Stimulated activated CD4-positive, alpha-beta T cell treated with anti-CD3 and anti-CD28 coated beads, Interleukin-15, amount 100 ng/mL, for 24 hours (primary cell): ENCODE measurements at places on chromosomes 11 and 22.

DNA sequence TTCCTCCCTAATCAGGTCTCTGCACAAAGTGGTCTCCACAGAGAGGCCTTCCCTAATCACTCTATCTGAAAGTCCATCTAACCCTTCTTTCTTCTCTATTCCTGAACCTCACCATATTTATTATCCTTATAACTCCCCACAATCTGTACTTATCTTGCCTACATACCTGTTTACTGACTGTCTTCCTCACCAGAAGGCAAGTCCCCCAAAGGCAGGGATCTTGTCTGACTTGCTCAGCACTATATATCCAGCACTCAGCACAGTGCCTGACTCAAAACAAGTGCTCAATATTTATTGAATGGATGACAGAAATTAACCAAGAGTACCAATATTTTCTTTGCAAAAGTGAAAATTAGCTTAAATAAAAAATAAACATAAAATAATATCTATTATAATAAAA lies 5.5 kb downstream of the DCUN1D5 start:
- DNase-seq: no peak

DNA sequence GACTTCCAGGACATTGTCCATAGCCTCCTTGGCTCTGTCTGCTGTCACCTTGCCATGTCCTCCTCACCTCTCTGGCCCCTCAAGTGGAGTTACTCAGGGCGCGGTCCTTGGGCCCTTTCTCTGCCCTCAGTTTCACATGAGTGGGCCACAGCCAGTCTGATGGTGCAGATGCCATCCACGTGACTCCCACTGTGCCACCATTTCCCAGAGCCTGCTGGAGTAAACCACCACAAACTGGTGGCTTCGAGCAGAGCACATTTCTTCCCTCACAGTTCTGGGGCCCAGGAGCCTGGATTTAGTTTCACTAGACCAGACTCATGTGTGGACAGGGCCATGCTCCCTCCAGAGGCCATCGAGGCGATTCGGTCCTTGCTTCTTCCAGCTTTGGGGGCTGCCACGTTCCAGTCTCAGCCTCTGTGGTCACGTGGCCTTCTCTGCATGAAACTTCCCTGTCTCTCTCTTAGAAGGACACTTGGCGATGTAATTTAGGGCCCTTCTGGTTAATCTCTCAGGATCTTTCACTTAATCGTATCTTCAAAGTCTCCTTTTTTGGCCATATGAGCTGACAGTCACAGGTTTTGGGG lies 14.6 kb downstream of the SMARCB1 start:
- no peak for DNase-seq

GRCh38 chr22:38930512-38930911 lies 26.9 kb upstream of the APOBEC3A start:
- DNase-seq: no peak

GRCh38 chr22:43476341-43476740 lies 64.5 kb downstream of the MPPED1 start:
- no peak for DNase-seq

GRCh38 chr11:23100726-23101125 lies 240.5 kb upstream of the CCDC179 start:
- no peak for DNase-seq

DNA sequence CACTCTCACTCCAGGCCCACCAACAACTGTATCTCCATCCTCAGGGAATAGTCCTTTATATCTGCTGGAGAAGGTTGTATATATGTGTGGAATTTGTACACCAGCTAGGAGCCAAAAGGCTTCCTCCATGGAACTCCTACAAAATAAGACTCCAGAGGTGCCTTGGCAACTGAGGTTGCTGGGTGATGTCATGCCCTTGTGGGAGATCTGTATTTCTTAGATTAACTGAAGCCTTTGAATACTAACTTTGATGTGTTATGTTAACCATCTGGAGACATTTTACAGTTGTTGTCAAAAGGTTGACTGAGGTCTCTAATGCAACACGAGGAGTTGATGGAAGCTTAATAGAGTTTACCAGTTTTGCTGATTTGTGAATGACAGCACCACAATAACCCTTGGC lies 139.5 kb upstream of the TTC12 start:
- DNase-seq: no peak

DNA sequence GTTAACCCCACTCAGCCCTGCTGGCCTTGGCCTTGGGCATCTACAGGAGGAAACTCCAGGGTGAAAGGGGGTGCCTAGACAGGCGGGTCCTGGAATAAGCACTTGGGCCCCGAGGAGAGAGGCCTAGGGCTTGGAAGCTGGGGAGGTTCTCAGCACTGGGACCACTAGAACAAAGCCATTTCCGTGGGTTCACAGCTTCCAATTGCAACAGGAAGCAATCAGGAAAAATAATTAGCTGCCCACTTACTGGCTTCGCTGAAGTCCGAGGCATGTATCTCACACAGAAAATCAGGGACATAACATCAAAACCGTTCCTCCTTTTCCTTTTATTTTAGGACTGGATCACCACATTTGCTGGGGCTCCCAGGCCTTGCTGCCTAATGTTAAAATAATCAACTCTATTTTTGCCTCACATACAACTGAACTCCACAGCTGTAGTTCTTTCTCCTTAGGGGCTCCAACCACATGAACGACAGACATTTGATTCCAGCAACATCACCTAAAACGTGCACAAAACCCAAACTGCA lies 161.1 kb upstream of the GRK3 start:
- no peak for DNase-seq

- peak; percentile 46 for DNase-seq
These were observed 92.0 kb downstream of the SGSM3 start for GRCh38 chr22:40462195-40462984.

GRCh38 chr11:44017443-44018126 lies 30.2 kb upstream of the ACCSL start:
- no peak for DNase-seq

DNA sequence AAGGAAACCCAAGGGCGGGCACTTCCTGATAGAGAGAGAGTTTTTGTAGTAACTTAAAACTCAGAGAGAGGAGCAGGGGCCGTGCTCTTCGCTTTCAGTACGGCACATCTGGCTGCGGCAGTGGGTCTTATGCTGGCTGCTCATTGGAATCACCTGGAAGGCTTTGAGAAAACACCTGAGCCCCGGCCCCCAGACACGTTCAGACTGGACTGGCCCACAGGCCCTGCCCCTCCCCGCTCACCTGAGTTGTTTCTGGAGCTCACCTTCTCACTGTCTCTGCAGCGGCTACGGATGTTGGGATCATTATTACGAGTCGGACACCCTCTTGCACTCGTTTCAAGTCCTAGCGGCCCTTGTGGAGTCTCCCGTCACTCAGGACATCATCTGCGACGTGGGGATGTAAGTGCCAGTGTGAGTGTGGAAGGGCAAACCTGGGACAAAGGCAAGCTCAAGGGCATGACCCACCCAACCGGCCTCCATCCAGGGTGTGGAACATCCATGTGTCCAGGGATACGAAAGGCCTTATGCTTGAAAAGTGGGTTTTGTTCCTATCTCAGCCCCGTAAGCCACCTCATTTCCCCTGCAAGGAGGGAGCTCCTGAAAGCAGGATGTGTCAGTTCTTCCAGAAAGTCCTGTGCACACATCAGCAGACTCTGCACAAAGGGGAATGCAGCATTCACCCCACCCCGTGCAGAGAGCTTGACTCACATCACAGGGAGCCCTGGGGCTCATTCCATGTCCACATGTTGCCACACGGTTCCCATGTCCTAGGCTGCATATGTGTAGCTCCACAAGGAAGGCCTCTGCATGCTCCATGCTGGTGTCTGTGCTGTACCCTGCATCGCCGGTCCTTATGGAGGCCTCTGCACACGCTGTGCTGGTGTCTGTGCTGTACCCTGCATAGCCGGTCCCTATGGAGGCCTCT lies 5.4 kb downstream of the NADSYN1 start:
- no peak for DNase-seq

DNA sequence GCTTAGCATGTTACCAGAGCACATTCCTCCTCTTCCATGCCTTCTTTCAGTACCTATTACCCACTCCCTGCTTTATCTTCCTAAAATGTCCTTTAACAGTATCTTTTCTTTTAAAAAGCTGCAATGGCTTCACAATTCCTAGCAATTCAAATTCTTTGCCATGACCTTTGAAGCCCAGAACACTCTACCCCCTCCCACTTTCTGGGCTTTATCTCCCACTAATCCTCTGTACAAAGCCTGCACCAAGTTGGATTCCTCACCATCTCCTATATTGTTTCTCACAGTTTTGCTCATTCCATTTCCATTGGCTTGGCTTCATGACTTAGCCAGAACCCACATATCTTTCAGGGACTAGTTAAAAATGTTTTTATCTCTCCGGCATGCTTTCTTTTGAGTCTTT lies 80.9 kb downstream of the FAM76B start:
- DNase-seq: no peak

DNA sequence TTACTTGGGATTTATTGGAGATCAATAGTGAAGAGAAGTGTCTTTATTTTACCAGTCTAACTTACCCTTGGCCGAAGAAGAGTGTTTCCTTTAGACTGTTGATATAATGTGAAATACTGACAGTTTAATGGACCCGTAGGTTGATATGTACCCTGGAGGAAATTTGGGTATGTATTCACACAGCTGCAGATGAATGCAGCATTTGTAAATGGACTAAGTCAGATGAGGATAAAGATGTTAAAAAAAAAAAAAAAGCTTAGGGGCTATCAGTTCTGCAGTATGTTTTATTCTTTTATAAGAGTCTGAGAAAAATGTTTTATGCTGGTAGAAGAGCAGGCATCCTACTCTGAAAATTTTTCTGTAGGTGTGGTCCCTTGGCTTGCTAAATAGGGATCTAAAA lies 2.7 kb downstream of the REXO2 start:
- DNase-seq: no peak

DNA sequence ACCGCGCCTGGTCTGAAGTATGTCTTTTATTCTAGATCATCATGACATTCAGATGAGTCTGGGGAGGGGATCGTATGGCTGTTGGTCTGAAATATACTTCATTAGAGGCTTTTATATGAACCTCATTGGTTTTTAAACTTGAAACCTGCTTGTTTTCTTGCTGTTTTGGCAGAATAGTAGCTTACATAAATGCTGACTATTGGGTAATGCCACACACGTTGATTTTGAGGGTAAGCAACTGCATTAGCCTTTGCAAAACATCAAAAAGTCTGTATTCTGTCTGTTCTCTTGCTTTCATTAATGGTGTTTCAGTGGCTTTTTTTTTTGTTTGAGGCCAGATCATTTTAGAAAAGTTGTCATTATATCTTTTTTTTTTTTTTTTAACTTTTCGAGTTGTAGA lies 14.2 kb downstream of the PPME1 start:
- no peak for DNase-seq

GRCh38 chr11:103624708-103625623 lies 411.5 kb upstream of the DDI1 start:
- no peak for DNase-seq

DNA sequence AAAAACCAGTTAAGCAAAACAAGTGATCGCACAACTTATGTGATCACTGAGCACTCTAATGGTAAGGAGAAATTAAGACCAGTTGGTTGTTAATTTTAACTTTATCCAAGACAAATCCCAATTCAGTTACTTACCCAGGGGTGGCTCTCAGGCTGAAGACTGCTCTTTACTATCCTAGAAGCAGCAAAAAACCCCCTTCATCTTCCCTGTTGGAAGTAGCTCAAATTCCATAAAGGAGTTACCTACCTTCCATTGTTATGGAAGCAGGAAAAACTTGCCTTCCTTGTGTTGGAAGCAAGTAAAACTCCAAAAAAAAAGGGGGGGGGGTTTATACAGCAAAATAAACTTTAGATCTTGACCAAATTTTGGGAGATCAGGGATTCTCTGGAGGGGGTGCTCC lies 5.2 kb upstream of the MRPL16 start:
- no peak for DNase-seq

GRCh38 chr22:23220485-23221350 lies 40.4 kb downstream of the BCR start:
- DNase-seq: peak; percentile 38

- no peak for DNase-seq
These were observed 41.0 kb upstream of the OLFML1 start for GRCh38 chr11:7444091-7444981.

DNA sequence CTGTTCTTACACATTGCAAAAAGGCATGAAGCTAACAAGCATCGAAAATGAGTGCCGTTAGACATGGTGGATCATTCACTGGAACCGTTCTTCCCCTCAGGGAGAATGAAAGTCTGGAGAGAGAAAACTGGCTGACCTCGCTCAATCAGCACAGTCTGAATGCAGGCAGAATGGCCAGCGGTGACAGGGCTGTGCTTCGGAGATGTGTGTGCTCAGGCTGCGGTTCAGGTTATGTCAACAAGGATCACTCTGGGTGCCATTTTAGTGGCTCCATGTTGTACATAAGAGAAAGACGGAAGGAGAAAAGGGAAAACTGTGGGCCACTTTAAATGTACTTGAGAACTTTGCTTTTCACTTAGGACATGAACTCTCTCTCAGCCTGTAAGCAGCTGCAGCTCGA lies 749.8 kb upstream of the ARHGAP42 start:
- DNase-seq: no peak

DNA sequence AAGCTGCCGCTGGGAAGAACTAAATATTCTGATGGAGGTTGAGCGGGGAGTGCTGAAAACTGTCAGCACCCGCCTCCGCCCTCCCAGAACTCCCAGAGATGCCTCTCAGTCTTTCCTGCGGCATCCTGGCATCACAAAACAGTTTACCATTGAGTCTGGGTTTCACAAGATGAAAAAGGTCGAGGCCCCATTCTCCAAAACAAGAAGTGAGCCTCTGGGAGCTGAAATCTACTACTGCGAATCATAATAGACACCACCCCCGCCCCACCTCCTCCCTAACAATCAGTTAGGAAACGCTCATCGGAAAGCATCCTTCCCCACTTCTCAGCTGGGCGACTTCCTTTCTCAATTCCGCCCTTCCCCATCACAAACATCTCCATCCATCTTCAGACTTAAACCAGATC lies 1.0 kb downstream of the SUN2 start:
- DNase-seq: peak; percentile 69

DNA sequence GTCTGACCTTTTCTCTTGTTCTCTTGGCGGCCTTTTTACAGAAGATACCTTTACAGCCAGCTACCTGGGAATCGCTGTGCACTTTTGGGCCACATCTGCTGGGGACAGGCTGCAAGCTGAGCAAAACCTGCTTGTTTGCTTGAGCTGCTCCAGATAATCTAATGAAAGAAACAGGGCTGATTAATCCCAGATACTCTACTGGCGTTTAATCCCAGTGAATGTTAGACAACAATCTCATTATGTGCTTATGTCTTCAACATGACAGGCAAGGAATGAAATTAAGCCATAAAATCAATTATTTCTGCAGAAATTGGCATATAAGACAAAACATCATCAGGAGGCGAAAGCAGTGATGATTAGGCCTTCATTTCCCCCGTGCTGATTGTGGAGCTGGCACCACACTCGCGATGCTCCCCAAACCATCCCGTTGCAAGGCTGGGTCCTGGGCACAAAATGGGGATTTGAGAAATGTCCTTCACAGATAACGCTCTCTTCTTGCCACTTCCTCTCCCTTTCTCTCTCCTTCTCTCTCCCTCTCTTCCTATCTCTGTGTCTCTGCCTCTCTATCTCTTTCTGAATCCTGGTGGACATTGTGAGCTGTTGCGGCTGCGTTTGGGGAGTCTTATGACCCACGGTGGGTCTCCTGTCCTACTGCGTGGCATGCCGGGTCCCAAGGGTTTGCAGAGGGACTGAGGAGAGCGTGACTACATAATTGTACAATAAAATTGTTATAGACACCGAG lies 1053.8 kb downstream of the TBC1D22A start:
- no peak for DNase-seq
